Stimulated activated CD8-positive, alpha-beta memory T cell treated with anti-CD3 and anti-CD28 coated beads, Interleukin-15, amount 100 ng/mL, for 24 hours (primary cell): ENCODE measurements at places on chromosomes 7 and 10.

DNA sequence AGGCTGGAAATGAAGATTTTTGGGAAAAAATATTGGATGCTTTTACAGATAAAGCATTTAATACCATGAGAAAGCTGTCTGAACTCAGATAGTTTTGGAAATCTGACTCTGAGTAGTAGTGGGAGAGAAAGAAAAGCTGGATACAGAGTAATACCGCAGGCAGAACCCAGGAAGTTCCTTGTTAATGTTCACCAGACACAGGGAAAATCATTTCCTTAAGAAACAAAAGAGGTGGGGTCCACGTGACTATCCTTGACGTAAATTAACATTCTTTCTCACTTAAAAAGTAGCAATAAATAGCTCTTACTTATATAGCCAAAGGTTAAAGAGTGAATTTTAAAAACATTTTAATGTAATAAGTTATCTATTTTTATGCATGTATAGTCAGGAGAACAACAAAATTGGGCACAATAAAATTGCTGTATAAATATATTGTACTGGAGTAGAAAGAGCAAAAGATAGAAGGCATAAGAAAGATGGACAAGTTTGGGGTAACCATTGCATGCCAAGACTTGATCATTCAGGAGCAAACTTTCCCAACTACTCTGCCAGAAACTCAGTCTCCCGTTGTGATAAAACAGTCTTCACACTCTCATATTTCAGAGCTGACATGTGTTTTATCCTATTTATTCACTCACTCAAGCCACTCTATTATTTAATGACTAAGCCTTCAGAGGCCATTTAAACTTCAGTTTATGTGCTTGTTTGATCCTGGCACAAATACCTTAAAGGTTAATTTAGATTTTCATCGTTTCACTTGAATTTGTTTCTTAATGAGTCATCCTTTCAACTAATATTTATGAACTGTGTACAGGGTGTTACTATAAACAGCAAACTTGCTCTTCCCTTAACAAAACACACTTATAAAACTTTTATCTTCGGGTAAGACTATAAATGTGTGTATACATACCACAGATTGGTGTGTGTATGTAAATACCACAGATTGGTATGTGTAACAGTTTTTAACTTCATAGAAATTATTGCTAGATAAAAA, 143.1 kb downstream of the GNAI1 start:
- DNase-seq: no peak

GRCh38 chr10:14131261-14131960, 199.3 kb downstream of the FRMD4A start:
- no peak for DNase-seq

- DNase-seq: no peak
Measured at GRCh38 chr10:33819206-33819605, 484.7 kb upstream of the NRP1 start.

- DNase-seq: no peak
Measured at GRCh38 chr7:95897557-95898251, 125.3 kb downstream of the DYNC1I1 start.

GRCh38 chr7:99040104-99040958, 103.6 kb downstream of the SMURF1 start:
- peak; percentile 21 for DNase-seq

DNA sequence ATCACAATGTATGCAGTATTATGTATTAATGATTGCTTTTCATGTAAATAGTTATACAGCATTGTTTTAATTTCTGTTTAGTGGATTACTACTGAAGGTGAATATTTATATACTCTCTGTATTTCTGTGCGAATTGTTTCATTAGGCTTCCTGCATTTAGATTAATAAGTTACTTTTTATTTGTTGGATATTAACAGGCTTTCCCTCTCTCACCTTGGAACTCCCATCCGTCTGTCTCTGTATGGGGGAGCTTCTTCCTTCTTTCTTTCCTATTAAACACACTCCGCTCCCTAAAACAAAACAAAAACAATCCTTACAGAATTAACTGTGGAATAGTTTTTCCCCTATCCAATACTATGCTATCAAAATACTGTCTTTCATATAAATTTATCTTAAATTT, 205.1 kb downstream of the CACNB2 start:
- DNase-seq: no peak

DNA sequence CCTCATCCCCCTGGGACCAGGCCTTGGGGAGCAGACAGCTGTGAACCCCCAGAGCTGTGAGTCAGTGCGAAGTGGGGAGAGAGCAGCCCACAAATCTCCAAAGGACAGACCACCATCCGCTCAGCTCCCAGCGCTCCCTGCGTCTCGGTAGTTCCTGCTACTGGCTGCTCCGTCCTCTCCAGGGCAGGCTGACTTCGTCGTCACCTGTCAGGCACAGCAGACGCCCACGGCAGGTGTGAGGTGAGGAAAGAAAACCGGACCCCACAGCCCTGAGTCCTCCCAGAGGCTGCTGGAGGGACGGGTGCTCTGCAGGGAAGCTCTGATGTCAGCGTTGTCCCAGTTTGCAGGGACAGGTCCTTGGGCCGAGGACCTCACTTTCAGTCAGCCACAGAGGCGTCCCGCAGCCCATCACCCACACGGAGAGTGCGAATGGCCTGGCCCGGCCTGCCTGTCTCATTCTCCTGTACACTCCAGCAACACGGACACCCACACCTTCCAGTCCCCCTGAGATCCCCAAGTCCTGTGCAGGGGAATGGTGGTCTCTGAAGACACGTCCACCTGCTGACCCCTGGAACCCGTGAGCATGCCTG, 95.2 kb downstream of the DNAJB6 start:
- DNase-seq: no peak

DNA sequence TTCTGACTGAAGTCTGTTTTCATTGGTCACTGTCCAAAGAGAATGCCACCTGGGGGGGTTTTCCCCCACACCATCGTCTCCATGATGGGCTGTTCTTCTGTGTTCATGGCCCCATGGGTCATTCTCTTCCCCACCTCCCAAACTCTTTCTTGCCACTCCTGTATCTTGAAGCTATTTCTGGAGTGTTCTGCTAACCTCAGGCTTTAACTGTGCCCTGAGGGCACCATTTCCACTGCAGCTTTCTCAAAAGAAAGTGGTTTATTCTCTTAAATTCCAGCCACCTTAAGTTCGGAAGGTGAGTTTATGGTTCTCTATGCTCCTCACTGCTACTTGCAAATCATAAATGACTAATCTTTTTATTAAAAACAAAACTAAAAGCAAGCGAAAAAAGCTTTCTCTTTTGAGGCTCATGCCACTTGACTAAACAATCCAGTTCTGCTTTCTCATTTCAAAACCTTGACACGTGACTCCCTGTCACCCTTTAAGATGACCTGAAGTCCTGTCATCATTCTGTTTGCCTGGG, 7.4 kb upstream of the APBB1IP start:
- no peak for DNase-seq

- DNase-seq: no peak
Measured at GRCh38 chr7:157543276-157543675, 206.5 kb downstream of the DNAJB6 start.

- DNase-seq: no peak
Measured at GRCh38 chr10:62153191-62153590, 115.5 kb downstream of the RTKN2 start.

GRCh38 chr10:71770255-71770654, 3.1 kb downstream of the VSIR start:
- DNase-seq: no peak

- DNase-seq: no peak
Measured at GRCh38 chr7:22680482-22680911, 46.5 kb upstream of the IL6 start.

GRCh38 chr10:11142777-11143176, 125.1 kb downstream of the CELF2 start:
- DNase-seq: no peak

GRCh38 chr7:136470179-136470578, 398.3 kb upstream of the CHRM2 start:
- no peak for DNase-seq

GRCh38 chr10:71094712-71095390, 117.5 kb upstream of the UNC5B start:
- no peak for DNase-seq

- no peak for DNase-seq
Measured at GRCh38 chr7:37081436-37081835, 357.1 kb upstream of the AOAH start.

GRCh38 chr7:1597066-1597760, 27.4 kb upstream of the PSMG3 start:
- DNase-seq: no peak

- DNase-seq: no peak
Measured at GRCh38 chr10:104246976-104247375, 7.7 kb upstream of the GSTO1 start.
